Upper lobe of left lung (tissue), 6 donors: ENCODE measurements at places on chromosomes 5 and 9. TPM values are rescaled to one million over a fixed set of nuclear protein-coding genes. Genes with fewer than 3 reads are reported as not detected.

GRCh38 chr9:128643519-128644300 lies 12.9 kb downstream of the DYNC2I2 start:
- H3K27me3 ChIP-seq: no peaks in the 10 kb centered on the region
- H3K4me3 ChIP-seq: no peak overlapping the region
- no peak for DNase-seq

DNA sequence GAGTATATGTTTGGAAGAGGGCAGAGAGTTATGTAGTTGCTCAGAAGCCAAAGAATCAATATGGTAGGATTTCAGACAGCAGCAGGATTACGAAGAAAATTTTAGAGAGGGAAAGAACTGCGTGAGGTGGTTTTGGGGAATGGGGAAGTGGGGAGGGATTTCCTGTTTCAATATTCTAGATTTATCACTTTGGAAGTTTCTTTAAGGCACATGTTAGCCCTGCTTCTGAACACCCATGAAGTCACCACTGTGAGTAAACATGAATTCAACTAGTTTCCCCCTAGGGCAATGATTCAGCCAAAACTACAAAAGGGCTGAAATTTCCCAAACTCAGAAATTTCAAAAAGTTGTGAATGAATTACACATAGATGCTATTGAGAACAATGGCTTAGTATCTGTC lies 132.2 kb downstream of the EBF1 start:
- H3K4me3 ChIP-seq: no peak overlapping the region
- H3K4me1 ChIP-seq: no peaks in the 10 kb centered on the region
- H3K27ac ChIP-seq: no peak overlapping the region
- H3K36me3 ChIP-seq: no peaks in the 10 kb centered on the region
- no peak for DNase-seq
- H3K27me3 ChIP-seq: no peaks in the 10 kb centered on the region

GRCh38 chr9:105339849-105340248 lies 95.4 kb downstream of the SLC44A1 start:
- H3K36me3 ChIP-seq: no peaks in the 10 kb centered on the region
- H3K4me1 ChIP-seq: no peaks in the 10 kb centered on the region
- no peaks in the 10 kb centered on the region for H3K27me3 ChIP-seq

DNA sequence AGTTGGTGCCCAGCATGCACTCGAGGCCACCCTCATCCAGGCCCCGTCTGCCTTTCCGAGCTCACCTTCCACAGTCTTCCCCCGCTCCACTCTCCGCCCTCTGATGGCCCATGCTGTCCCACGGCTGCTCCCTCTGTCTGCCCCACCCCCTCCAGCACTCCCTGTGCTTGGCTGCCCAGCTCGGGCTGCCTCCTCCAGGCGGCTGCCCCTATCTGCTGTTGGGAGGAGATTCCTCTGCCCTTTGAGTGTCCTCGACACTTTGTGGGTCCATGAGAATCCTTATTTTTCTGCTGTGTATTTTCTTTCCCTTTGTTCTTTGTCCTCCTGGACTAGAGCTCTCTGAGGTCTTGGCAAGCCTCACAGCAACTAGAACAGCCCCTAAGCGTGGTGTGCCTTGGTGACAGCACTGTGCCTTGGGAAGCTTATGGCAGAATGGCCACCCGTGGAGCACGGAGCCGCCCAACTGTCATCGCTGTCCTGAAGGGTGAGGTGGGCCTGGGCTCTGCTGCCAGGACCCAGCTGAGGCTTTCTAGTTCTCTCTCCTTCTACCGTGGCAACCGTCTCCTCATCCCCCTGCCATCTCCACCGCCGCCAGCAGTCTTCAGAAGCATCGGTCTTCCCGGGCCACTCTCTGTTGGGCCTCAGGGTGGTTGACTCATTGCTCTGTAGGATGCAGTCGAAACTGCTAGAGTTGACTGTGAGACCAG lies 5.2 kb downstream of the NTMT1 start:
- H3K27ac ChIP-seq: no peak overlapping the region
- DNase-seq: no peak
- no peaks in the 10 kb centered on the region for H3K27me3 ChIP-seq
- peaks cover 22% of the 10 kb centered on the region for H3K4me1 ChIP-seq

The GIN1 gene
- total RNA-seq: 5.6 TPM

DNA sequence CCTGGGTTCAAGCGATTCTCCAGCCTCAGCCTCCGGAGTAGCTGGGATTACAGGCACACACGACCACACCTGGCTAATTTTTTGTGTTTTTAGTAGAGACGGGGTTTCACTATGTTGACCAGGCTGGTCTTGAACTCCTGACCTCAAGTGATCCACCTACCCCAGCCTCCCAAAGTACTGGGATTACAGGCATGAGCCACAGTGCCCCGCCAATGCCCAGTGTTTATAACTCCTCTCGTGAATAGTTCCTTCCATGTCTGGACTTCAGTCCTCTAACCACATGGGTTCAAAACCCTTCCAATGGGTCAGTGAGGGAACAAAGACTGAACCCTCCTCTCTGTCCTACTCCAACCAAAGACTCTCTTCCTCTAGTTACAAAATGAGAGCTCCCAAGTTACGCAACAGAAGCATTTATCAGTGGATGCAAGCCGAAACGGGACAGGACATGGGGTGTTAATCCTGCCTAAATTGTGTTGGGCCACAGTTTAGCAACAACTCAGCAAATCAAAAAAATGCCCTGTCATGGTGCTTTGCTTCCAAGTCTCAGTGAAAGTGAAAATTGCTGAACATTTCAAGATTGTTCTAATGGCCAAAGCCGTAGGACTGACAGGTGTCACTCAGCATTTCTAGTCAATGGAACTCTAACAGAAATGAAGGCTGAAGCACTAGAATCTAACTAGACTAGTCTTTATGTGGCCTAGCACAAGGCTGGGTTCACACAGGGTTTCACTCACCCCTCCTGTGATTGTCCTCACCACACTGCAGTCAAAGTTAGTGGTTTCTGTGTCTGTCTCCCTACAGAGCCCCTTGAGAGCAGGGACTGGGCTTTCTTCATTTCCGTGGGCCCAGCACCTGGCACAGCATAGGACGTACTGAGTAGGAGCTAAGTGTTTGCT lies 3.2 kb upstream of the TMEM245 start:
- no peak for DNase-seq
- H3K4me1 ChIP-seq: peaks cover 10% of the 10 kb centered on the region
- H3K27ac ChIP-seq: no peak overlapping the region
- H3K36me3 ChIP-seq: no peaks in the 10 kb centered on the region
- no peak overlapping the region for H3K4me3 ChIP-seq
